ENCODE measurements at places on chromosomes 3 and 15. TPM values are rescaled to one million over a fixed set of nuclear protein-coding genes. Genes with fewer than 3 reads are reported as not detected.

SAMMSON gene
- total RNA-seq, result not detected

ACP3 gene
- total RNA-seq, result 1.8 TPM

DNA sequence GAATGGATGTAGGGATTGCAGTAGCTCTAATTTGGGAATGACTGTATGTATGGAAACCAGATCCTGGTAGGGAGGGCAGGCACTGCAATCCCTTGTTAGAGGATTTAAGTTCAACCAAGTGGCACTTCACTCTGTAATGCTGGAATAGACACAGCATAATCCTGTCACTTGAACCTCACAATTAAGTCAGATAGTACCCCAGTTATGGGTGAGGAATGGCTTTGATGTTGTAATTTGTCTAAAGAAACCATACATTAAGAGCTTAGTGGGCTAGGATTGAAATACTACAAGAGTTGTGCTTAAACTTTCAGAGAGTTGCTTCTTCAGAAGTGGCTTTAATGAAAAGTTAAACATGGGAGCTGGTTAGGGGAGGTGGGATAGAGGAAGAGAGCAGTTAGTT is 9.3 kb downstream of the RAB7A start:
- no peak for DNase-seq

DNA sequence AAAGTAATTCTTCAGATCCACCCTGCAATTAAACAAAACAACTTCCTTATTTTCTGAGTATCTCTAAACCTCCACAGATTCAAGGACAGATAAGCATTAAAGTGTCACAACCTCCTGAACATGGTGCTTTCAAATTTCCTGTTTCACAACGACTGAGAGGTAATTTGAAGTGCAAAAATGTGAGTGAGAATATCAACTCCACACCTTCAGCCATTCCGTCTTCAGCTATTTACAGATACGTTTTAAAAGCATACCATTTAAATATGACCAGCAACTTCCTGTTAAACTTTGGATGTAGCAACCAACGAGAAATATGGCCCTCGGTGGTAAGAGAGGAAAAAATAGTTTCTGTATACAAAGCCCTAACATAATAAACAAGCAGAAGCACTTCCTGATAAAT is 32.1 kb upstream of the PCSK6 start:
- DNase-seq, result no peak

DNA sequence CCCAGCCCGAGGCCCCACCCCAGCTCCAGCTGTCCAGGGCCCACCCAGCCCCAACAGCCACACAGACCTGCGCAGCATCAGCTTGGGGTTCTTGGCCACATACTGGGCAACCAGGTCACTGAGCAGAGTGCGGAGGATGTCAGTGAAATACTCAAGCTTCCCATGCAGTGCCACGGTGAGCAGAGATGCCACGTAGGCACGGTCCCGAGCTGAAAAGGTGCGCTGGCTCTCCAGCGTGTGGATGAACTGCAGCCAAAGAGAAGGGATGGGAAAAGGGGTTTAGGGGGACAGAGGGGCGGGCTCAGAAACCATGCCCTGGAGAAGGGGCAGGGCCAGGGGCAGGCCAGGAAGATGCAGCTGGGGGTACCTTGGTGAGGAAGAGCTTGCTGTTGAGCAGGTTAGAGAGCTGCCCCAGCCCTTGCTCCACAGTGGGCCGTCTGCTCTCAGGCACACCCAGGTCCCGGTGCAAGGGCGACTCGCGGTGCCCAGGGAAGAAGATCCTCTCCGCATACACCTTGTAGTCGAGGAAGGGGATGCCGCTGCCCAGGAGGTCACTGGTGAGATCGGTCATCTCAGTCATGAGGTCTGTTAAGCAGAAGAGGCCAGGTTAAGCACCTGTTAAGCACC is 17.4 kb downstream of the PLXNB1 start:
- DNase-seq, result no peak

CLDN18 gene
- not detected for total RNA-seq

DNA sequence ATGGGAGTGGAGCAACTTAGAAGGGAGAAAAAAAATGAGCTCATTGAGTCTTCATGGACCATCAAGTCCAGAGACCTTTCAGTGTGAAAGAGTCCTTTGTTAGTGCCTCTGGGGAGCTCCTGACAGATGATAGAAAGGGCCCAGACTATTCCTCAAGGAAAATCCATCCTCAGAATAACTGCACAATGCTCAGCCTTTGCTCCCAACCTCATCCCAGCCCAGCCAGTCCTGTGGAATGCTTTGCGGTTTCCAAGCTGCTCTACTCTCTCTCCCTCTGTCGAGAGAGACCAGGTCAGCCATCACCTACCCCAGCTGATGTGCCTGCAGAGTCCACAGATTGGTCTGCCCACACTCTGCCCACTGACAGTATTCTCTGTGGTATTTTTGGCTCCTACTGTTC is 406.2 kb downstream of the MFSD1 start:
- DNase-seq, result no peak

- no peak for DNase-seq
These were observed 54.0 kb downstream of the DPH6 start for GRCh38 chr15:35491999-35492398.

DNA sequence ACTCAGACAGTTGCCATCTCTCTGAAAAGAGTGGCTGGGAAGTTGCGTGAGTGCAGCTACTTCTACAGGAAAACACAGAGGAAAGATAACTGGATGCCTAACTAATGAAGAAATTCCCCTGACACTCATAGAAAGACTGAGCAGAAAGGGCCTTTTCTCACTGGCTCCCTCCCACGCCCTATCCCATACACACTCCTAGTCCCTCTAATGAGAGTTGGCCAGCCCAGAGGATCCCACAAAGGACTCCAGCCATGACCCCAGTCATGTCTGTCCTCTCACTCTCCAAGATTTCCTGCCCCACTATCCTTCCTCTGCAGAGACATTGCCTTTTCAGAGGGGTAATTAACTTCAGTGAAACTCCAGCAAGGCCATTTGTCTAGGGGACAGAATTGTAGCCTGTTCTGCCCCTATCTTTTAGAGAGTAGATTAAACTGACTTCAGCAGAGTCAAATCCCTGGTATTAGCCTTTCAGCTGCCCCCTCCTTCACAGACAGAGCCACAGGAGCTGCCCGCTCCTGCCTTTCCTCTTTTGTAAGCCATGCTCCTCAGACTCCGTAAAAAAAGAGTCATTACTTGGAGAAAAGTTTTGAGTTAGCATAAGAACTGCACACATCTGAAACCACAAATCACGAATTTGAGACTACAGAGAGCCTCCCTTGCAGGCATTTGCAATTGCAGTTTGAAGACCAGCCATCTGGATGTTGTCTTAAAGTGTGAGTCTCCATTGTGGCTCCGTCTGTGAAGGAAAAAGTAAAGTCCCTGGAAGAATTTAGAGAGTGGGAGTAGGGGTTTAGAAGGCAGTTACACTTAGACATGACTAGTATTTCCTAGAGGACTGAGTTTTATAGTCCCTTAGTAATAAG is 129.1 kb upstream of the SEMA6D start:
- no peak for DNase-seq

CX3CR1 gene
- not detected for total RNA-seq

GRCh38 chr3:58214484-58215316 is 3.9 kb upstream of the DNASE1L3 start:
- no peak for DNase-seq

GRCh38 chr3:152323834-152324233 is 55.1 kb downstream of the MBNL1 start:
- no peak for DNase-seq

- DNase-seq, result no peak
These were observed 777 bp downstream of the GPR160 start for GRCh38 chr3:170038434-170039110.

GRCh38 chr15:99102332-99103235 is 2.3 kb upstream of the SYNM start:
- DNase-seq, result no peak

- no peak for DNase-seq
These were observed 155.7 kb downstream of the GREM1 start for GRCh38 chr15:32873284-32874114.

ITIH1 gene
- not detected for total RNA-seq

GRCh38 chr15:26891448-26892181 is 24.8 kb downstream of the GABRA5 start:
- peak; percentile 29 for DNase-seq

KCNMB2 gene
- total RNA-seq, result 3.6 TPM

GOLGA6B gene
- total RNA-seq, result not detected

DNA sequence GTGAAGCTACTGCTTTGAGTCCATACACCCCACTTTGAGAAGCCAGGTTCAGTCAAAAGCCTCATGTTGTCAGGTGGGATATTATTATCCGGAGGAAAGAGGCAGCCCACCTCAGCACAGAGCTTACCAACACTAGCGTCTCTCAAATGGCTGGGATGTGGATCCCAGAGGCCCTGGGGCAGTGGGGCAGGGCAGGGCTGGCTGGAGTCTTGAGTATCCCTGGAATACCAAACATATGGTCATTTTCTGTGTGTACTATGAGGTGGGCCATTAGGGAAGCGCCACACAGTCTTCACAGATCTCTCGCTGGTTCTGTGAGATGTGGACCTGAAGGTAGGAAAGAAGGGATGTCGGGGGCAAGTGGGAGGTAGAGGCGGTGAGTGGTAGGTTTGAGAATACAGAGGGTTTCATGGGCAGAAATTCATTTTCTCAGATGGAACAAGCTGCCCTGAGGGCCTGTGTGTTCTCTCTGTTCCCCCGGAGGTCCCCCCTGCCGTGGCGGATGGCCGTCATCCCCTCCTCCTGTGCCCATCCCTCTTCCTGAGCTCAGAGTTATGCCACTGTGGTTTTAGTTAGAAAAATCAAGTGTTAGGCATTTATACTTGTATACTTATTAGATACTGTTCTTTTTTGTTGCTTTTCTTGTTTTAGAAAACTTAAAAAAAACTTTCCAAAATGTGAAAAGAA is 66.4 kb downstream of the USP13 start:
- no peak for DNase-seq

LNP1 gene
- 2.3 TPM for total RNA-seq

CCDC13 gene
- 0.33 TPM for total RNA-seq

IL5RA gene
- total RNA-seq, result not detected

DNA sequence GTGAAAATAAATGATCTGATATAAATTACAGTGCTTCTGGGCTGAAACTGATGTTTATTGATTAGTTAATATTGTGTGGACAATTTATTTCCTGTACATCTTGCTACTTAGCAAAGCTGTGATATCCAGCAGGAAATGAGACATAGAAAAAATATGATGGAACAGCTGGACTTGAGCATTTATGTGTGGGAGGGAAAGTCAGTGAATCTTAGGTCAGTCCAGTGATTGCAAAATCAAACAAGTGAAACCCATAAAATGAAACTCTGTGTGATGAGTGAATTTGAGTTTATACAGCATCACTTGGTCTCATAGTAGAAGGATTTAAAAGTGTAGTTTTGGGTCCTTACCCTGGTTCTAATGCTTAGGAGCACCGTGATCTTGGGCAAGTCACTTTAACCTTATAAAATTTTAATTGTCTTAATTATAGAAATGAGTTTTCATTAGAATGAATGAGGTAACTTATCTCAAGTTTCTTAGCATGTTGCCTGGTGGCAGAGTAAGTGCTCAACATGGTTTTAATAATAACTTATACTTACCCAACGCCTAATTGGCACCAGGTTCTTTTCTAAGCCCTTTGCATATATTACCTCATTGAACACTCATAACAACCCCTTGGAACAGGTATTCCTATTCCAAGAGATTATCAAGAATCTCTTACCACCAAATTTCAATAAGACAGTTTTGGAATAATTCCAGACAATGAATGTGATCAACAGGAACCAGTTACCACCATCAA is 194.6 kb downstream of the ADAMTSL3 start:
- peak; percentile 74 for DNase-seq

DNA sequence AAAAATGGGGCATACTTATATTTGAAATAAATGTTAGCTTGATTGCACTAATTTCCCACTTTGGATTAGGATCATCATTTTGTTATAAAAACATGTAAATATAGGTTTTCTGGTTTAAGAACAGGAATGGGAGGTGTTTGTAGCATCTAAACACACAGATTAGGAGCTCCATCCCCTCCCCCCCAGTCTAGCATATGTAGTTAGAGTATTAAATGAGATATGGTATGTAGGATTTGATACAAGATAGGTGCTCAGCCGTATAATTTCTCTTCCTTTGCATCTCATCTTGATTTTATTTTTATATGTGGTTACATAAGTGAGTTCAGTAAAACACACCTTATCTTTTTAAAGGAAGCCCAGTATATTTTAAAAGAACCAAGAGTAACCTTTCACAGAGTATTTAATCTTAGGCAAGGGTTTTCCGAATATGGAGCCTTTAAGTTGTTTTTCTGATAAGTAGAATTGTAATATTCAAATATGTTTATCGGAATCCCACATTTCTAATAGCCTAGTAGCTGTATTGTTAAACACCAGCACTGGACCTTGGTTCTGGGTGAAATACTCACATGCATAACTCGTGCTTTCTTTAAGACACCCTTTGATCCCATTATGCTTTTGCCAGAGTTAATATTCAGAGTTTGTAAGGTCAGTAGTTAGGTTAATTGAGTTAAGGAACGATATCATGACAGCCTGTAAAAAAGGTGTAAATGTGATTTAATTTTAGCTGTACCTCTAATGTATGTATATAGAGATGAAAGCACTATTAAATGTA is 2.3 kb downstream of the SLC25A36 start:
- no peak for DNase-seq

MESP1 gene
- 2.6 TPM for total RNA-seq

DNA sequence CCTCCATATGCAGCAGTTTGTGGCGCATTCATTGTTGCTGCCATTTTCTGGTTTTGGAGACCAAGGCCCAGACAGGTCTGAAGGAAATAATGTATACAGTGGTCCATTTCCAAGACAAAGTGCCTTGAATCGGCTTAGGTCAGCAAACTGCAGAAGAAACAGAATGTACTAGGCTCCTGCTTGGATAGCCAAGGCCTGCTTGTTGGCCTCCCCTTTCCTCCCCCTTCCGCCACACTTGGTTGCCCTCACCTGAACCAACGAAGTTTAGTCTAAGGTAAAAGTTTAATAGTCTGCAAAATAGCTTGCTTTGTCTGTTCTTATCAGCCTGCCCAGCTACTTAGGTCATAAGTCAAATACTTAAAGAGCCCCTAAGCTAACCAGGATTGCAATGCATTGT is 12.0 kb upstream of the RTP3 start:
- DNase-seq, result no peak

- DNase-seq, result no peak
These were observed 260.0 kb downstream of the EBLN2 start for GRCh38 chr3:73321286-73321999.

PLA2G4F gene
- 5.2 TPM for total RNA-seq

DNA sequence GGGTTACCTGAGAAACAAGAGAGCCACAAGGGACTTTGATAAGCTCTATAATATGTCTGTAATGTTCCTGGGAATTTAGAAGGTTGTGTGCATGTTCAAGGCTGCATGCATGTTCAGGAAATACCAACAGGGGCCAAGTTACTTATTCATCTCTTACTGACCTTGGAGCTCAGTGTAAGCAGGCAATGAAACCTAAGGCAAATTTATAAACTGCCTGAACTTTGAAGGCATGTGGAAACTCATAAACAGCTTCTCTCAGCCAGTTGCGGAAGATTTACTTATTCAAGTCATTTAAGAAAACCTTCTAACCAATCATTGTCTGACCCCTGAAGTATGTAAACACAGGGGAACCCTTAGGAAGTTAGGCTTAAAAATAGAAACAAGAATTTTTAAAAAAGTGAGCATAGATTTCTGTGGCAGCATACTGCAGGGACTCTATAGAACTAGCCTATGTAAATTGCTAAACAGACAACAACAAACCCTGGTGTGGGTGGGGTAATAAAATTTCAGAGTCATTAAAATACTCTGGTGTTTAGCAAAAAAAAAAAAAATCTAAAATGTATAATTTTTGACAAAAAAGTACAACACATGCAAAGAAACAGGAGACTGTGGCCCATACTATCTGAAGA is 57.2 kb downstream of the SLC15A2 start:
- no peak for DNase-seq

- DNase-seq, result no peak
These were observed 27.0 kb upstream of the MUC4 start for GRCh38 chr3:195838714-195839113.

COLQ gene
- total RNA-seq, result 0.13 TPM
